Right ventricle myocardium inferior (tissue), 1 donor: ENCODE measurements at places on chromosomes 3 and 15.

DNA sequence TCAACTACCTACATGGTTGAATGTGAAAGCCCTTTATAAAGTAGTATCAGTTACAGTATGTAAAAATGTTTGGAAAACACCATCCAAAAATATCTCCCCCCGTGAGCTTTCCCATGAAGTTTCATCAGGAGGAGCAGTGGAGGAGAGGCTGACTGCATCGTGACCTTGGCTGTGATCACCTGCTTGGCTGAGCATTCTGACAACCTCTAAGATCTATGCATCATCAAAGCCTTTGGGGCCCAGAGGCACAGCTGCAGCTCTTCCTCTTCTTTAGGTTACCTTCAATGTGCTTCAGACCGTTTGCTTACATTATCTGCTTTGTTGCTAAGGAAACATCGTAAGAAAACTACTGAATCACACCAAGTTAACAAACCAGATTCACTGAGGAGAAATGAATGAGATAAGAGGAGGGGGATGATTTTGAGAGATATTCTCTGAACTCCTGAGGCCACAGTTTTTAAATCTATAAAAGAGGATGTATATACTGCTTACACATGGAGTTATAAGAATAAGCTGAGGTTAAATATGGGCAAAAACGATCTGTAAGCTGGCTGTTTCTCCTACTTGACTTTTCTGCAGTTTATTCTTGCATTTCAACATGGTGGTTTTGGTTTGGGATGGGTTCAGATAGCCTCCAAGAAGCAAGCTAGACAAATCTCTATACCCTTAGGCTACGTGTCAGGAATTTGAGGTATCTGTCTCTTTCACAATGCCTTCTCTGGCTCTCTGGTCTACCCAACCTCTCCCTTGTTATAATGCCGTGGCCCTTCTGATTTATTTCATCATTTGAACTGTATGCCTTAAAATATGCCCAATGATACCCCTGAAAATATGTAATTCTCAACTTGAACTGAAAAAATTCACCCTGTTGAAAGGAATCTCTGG, 4.0 kb downstream of the GCSAM start:
- no peak for DNase-seq

DNA sequence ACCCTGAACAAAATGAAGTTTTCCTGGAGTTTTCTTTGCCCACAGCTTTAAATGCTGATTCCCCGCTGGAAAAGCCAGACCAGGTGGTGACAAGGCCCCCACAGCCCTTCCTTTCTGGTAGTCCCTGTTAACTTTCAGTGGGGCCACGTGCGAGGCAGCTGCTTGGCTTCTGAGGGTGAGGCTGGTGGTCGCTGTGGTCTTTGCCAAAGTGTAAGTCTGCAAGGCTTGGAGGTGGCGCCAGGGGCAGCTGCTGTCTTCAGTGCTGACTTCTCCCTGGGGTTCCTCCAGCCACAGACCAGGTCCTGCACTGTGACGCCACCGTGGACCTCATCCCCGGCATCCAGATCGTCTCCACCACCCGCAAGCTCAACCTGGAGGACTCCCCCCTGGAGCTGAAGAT, 54.1 kb upstream of the TAMM41 start:
- DNase-seq = no peak

DNA sequence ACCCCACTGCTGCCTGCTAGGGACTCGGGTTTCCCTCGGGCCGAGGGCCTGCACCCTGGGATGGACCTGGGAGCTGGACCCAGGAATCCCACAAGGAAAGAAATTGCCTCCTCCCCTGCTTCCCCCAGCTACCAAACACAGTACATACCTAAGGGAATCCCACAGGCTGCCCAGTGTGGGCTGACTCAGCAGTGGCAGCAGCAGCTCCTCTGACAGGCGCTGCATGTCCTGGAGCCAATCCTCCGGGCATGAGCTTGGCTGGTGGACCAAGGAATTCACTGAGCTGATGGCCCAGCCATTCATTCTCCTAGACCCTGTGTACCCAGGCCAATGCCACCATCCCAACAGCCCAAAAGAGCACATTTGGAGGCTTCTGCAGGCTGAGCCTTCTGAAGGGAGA, 9.5 kb upstream of the LTK start:
- no peak for DNase-seq

DNA sequence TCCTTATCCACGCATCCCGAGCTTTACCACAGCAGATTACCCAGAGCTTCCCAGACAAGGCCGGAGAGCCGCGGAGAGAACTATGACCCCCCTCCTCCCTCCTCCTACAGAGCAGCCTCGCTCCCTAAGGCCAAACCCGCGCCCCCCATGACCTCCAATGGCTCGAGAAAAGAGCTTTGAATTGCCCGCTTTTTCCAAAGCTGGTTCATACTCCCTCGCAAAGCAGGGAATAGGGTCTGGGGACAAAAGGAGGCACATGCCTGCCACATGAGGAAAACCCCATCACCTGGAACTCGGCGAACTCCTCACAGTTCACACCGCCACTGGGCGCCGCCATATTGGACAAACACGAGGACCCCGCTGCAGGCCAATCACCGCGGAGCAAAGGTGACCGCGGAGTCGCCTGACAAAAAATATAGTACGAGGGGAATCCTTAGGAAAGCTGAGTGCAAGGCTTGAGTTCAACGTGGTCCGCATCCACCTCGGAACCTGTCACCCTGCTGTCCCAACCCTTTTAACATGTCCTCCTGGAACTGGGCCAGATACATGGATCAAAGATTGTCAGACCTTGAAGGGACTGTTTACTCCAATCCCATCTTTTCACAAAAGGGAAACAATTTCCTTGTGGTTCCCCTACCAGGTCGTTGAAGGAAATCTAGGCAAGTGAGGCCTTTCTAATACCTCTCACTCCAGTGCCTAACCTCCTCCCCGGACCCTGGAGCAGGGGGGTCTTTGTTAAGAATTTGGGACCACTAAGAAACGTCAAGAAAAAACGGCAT, at the start of gene MIX23:
Gene MIX23 (minus strand): TSS at position 344 of the 779 bp plus-strand sequence. CDS start 7 bp downstream, at position 337.
- peak; percentile 95 for DNase-seq

DNA sequence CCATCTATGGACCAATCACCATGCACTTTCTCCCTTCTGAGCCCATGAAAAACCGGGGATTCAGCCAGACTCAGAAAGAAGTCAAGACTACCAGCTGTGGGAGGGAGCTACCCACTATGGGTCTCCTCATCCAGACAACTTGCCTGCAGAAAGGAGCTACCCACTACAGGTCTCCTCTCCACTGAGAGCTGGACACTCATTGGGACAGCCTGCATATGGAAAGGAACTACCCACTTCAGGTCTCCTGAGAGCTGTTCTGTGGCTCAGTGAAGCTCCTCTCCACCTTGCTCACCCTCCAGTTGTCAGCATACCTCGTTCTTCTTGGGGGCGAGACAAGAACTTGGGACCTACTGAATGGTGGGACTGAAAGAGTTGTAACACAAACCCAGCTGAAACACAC, 22.3 kb upstream of the ZBED2 start:
- no peak for DNase-seq

DNA sequence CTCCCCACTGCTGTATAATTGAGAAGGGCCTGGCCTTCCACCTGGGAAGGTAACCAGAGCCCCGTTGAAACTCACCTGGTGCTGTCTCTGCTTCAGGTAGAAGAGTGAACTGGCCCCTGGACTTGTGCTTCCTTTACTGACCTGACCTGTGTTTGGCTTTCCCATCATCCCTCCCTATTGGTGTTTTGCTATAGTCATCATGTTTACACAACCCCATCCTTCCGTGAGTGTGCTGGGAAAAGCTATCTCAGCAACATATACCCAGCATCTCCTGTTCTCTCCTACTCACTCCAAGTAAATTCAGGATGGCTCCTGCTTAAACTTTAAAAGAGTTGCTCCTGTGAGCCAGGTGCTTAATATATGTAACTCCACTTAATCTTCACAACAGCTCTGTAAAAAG, 77.2 kb upstream of the TSC22D2 start:
- no peak for DNase-seq

DNA sequence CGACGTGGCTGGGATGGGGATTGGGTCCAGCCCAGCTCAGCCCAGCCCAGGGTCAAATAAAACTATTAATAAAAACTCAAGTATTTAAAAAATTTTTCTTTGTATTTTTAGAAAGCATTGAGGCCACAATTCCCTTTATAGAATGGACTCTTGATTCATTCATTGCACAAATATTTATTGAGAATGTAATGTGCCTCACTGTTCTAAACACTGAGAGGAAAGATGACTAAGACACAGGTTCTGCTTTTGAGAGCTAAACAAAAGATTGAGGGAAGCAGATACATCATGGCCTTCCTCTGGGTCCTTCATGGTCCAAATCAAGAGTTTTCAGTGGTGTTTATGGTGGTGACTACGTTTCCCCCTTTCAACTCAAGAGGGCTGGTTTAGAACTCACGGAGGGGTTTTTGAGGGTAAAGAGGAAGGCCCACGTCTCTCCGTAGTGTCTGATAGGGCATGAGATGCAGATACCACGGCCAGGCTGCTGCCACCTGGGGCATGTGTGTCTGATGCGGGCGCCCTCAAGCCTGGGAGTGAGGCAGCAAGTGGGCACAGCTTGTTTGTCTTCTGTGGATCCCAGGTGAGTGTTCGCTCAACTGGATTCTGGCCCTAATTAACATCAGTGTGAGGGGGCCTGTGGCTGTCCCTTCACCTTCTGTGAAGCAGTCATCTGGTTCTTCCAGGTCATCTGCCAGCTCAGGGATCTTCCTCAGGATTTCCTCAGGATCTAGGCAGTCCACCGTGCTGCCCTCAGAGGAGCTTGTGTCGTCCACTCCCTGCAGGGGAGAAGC, 73.5 kb upstream of the SCN5A start:
- no peak for DNase-seq

DNA sequence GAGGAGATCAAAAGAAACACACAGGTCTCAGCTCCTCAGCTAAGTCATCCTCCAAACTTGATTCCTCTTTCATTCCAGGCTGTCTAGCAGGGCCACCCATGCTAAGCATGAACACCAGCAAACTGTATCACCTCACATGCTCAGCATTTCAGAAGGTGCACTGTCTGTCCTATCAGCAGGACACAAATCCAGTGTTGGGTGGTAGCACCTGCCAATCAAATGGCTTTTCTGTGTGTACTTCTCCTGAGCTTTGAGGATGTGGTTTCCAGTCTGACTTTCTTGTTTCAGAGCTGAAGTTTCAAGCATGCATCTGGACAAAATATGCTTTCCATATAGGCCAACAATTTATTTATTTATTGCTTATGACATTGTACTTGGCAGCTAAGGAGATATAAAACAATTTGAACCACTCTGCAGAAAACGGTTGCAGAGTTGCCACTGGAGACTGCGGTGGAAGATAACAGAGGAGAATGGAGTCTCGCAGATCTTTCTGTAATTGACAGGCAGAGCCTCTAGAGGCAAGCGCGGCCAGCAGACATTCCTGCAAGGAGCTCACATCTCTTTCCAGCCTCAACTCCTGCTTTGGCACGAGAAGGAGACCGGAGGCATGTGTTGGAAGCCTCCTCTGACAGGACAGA, 167.1 kb upstream of the WNT5A start:
- DNase-seq = no peak

GRCh38 chr15:73388256-73388781, 19.6 kb upstream of the HCN4 start:
- no peak for DNase-seq

DNA sequence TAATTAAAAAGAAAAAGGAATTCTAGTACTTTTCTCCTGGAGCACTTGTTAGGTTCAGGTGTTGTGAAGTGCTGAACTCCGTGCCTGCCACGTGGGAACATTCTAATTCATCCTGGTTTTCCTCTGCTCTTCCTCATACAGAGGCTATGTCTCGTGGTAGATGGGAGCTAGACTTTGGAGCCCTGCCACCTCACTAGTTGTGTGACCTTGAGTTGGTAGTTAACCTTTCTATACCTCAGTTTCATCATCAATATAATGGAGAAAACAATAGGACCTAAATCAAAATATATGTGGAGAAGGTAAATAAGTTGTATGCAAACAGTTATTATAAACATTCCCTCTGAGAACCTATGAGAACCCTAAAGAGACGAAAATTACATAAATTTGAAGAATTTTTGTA, 10.6 kb downstream of the ALAS1 start:
- no peak for DNase-seq

GRCh38 chr3:16406579-16406978, 106.9 kb downstream of the RFTN1 start:
- DNase-seq = no peak

DNA sequence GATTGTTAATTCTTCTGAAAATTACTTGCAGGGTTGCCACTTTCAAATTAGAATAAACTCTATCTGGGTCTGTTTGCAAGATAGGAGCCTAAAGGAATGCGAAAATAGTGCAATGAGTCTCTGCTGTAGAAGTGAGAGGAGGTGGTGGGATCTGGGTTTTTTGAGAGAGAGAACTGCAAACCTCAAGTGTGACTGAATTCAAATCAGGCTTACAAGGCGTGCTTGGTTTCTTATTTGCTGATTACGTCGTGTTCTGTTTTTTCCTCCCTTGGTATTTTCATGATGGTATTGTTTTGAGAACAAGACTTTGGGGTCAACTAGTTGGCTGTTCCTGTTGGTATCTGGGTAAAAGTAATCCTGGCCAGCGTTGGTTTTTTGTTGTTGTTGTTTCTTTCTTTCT, 490.9 kb upstream of the CFAP20DC start:
- DNase-seq = no peak

DNA sequence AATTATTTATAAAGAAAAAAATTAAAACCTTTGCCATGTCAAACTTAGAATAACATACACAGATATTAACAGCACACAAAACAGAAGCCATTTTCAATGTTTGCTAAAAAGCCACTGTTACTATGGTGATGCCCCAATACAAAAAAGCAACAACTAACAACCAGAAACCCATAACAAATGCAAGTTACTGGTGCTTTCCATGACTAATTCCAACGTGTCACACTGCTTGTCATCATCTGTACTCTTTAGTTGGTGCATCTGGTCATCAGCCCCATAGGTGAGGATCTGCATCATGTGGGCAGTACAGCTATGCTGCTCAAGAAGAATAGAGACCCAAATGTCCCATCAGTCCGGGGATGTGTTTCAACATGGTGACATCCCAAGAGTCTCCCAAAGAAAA, 52.8 kb downstream of the ATP8B4 start:
- DNase-seq = no peak

DNA sequence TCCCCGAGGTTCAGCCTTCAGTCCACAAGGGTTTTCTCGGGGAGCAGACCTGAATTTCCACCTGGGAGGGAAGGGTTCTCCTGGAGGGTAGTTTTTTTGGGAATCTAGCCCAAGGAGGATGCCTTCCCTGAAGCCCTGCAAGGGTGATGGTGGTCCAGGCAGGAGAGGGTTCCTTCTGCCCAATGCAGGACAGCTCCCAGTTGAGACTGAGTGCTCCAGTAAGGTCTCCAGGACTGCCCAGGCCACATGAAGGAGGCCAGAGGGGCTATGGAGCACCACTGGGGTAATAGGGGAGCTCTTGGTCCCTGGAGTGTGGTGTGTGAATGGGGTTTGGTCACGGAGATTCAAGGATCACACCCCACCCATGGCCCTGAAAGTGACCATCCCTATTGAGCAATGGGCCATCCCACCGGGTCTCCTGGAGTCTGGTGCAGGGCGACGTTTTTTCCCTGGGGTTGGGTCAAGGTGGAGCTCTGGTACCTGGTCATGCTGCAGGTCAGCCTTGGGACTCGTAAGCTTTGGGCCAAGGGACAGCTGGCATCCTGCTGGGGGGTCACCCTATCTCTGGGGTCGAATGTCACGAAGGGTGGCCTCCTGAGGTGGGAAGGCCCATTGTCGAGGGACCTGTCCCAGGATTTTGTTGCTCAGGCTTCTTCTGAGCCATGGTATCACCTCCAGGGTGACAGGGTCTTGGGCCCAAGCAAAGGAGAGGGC, 196.5 kb downstream of the UBE3A start:
- no peak for DNase-seq

- DNase-seq = no peak
Observed at GRCh38 chr3:50608278-50608677, 3.3 kb downstream of the CISH start.
